ENCODE measurements at places on chromosomes 3 and 15.

DNA sequence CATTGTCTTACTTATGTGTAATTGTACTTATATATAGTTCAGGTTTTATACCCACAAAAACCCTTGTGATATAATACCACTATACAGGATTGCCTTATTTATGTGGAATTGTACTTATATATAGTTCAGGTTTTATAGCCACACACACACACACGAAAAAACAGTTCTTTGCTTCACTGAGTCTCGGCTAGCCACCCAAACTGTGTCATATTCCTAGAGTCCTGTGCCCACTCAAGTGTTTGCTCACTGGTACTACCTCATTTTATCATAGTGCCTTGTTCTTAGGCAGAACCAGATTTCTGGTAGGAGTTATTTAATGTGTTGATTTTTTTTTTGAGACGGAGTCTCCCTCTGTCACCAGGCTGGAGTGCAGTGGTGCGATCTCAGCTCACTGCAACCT, 12.5 kb downstream of the RASA2 start:
- no peak for DNase-seq

DNA sequence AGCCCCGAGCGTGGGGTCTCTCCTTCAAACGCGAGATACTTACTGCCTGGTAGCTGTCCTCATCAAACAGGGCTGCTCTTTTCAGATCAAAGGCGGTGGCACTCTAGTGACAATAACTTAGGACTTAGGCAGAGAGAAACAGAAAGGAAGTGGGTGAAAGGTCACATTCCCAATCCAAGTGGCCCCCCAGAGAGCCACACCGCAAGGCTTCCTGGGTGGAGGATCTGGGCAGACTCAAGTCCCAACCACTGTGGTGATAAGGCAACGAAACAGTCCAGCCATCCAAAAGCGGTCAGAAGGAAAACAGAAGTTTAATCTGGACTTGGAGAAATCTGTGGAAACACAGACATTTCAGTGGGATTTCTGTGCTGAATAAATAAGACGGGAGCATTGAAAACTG, 227.2 kb downstream of the ADAMTS17 start:
- peak; percentile 89 for DNase-seq

GRCh38 chr3:139470199-139470598, 6.1 kb downstream of the RBP2 start:
- DNase-seq: no peak

DNA sequence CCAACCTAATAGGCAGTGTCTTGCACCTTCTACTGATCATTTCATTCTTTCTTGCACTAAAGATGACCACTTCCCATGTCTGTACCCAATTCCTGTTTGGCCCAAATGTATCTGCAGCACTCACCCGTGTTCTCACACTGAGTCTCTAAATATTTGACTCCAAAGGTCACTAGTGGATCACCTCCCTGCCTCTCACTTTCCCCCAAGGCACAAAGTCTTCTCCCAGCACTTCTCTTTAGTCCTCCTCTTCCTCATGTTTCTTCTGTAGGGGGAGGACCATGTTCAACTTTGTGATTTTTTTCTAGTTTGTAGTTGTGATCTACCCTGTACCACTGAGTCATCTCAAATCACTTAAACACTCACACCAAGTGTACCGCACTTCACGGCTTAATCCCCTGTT, 13.9 kb downstream of the NR1I2 start:
- no peak for DNase-seq

- no peak for DNase-seq
Observed at GRCh38 chr15:52730173-52730572, 51.0 kb upstream of the ATOSA start.

GRCh38 chr3:191220908-191221307, 21.9 kb downstream of the OSTN start:
- no peak for DNase-seq

DNA sequence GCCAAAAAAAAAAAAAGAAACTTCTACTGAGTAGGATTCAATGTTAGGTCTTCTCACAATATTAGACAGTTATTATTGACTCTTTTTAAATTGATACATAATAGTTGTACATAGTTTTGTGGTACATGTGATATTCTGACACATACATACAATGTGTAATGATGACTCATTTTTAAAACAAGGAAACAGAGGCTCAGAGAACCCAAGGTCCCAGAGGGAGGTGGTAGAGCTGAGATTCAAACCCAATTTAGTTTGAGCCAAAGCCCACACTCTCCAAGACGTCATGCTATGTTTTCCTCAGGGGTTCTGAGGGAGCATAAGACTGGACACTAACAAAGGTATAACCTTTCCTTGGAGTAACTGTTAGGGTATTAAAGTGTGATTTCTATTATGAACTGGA, 40.6 kb downstream of the MYO5C start:
- no peak for DNase-seq

All from astrocyte of the hippocampus (primary cell).